ENCODE measurements at places on chromosomes 12 and 14. TPM values are rescaled to one million over a fixed set of nuclear protein-coding genes. Genes with fewer than 3 reads are reported as not detected.

Gene TOMM20L
- total RNA-seq, result not detected

Gene DNAJC22
- total RNA-seq, result 0.87 TPM

Gene ARHGAP9
- total RNA-seq, result not detected

Gene TMEM117
- total RNA-seq, result 4.8 TPM

Gene GYS2
- total RNA-seq, result not detected

Gene NFE2
- total RNA-seq, result not detected

Gene PCED1B
- 0.20 TPM for total RNA-seq

GRCh38 chr12:54034785-54035310 is 2.0 kb downstream of the HOXC5 start:
- DNase-seq, result no peak

DNA sequence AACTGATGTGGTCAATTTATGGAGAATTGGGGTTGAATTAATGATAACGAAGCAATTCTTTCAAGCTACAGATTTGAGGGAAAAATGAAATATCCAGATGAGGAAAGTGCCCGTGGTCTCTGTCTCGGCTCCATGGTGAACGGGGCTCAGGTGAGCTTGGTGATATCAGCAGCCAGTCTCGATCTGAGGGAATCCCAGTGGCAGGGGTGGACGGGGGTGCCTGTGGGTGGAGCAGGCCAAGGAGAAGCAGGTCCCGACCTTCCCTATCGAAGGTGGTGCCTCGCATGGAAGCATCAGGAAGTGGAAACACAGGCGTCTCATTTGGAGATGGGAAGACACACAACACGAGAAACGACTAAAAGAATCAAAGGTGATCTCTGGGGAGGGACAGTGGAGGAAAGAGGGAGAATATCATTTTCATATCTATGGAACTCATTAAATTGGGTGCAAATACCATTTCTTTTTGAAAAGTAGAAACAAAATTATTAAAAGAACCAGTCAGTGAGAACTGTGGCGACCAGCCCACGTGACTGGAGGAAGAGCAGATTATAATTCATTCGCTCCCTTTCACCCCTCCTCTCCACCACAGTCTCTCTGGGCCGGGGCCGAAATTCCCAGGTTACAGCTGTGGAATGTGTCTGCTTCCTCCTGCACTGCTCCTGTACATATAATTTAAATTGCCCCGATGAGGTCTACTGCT is 354.3 kb upstream of the SFSWAP start:
- DNase-seq, result no peak

DNA sequence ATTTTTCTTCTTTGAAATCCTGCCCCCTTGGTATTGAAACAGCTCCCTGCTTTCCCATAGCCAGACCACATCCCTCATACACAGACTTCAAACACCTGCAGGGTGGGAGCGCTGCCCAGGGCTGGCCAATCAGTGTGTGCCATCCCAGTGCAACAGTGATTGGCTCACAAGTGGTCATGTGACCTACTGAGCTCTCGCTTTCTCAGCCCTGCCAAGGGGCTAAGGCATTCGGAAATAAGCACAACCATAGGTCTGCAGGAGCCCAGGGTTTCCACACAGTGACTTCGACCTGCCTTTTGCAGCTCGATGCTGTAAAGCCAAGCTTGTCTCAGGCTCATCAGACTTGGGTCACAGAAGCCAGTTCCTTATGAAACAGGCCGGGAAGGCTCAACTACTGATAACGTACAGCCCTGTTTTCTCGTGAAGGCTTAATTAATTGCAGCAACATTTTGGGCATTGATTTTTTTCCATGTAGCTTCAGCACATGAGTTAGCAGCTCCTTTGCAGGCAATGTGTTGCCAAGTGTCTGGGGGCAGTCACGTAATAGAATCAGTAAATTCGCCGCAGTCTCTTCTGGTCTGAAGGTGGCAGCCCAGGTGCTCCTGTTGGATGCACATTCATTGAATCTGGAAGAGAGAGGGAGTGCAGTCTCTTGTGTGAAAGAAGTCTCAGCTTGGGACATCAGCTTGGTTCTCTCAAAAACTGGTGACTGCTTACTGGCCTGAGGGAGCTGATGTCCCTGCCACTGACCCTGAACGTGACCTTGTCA is 1091.8 kb downstream of the AACS start:
- DNase-seq, result no peak

- DNase-seq, result no peak
These were observed 8.7 kb upstream of the ADCK1 start for GRCh38 chr14:77791225-77791600.

DNA sequence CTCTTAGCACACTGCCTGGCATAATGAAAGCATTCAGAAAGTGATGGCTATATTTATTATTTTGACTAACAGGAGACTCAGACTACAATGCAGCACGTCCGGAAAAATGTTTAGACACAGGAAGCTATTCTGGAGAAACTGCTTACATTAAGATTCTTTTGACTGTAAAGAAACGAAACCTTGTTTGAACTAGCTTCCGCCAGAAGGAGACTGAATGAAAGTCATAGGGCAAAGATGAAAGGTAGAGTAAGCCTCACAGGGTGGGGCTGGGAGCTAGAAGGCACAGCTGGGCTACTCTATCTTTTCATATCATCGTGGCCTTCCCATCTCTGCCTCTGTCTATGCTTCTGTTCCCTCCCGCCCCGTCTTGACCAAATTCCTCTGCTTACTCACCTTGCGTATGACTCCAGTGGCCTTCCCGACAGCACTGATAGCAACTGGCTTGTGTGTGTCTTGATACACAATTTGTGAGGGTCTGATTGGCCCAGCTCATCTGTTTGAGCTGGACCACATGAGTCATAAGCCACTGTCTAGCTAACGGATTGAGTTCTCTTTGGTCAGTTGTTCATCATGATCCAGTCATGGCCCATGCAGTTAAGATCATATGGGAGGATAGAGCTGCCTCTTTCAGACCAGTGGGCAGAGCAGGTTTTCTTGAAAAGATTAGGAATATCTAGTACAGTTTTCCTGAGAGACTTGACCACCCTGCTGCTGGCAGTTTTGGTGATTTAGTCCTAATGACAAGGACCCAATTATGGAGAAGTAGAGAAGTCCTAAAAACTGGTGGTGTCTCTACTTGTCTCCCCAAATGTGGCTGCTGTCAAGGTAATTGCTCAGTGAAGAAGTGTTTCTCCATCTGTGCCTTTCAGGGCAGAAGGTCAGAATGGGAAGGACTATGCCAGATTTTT is 151.5 kb upstream of the SLC38A2 start:
- peak; percentile 24 for DNase-seq

DNA sequence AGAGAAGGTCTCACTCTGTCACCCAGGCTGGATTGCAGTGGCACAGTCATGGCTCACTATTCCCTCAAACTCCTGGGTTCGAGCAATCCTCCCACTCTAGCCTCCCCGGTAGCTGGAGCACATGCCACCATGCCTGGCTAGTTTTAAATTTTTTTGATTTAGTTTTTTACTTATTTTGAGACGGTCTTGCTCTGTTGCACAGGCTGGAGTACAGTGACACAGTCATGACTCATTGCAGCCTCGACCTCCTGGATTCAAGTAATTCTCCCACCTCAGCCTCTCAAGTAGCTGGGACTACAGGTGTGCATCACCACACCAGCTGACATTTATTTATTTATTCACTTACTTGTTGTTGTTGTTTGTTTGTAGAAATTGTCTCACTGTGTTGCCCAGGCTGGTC is 22.2 kb upstream of the DIP2B start:
- peak; percentile 8 for DNase-seq

DNA sequence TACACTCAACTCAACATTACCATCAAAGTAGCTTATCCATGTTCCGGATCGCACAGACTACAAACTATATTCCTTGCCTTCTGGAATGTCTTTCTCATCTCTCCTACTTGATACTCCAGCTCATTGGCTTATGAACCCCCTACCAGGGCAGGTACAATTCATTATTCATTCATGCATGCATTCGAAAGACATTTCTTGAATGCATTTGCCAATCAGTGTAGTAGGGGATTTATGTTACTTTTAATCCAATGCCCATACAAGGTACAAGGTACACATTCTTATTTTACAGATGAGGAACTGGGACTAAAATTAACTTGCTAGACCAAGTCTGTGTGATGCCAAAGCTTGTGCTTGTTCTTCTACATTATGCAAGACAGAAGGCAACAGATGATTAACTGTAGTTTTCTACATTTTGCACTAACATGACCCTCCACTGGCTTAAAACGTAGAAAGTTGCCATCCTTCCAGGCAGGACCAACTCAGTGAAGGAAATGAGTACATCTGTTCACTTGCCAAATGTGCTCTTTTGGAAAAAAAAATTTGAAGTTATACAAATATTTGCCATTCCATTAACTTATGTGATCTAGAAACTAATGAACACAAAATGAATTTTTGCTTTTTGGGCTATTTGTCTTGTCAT is 53.8 kb upstream of the KCNJ8 start:
- no peak for DNase-seq

- no peak for DNase-seq
These were observed 157.0 kb upstream of the RBM19 start for GRCh38 chr12:114123108-114123507.

- DNase-seq, result no peak
These were observed 771 bp upstream of the KCNJ8 start for GRCh38 chr12:21775133-21775820.

DNA sequence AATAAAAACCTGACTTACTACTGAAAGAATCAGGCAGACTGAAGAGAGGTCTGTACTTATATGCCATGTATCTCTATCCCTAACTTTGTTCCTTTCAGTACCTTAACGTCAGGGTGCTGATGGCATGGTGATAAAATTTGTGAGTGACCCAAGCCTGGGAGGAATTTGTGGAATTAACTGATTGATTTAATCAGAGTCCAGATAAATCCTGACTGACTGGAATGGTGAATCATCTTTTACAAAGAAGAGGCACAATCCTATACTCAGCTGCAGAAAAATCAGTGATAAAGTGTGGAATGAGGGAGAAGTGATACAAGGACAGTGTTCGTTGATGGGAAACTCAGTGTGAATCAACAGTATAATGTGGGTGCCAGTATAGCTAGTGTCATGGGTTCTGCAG is 3.7 kb downstream of the TDG start:
- DNase-seq, result no peak

DNA sequence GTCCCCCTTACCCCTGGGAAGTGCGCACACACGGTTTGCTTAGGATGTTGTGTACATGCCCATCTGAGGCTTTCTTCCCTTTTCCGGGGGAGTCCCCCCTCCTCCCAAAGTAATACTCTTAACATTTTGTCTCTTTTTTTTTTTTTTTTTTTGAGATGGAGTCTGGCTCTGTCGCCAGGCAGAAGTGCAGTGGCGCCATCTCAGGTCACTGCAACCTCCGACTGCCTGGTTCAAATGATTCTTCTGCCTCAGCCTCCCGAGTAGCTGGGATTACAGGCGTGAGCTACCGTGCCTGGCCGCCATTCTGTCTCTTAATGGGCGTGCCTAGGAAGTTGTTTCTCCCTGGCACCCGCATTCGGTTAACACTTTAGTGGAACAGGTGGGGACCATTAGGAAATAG is 4.5 kb upstream of the GMFB start:
- DNase-seq, result no peak

DNA sequence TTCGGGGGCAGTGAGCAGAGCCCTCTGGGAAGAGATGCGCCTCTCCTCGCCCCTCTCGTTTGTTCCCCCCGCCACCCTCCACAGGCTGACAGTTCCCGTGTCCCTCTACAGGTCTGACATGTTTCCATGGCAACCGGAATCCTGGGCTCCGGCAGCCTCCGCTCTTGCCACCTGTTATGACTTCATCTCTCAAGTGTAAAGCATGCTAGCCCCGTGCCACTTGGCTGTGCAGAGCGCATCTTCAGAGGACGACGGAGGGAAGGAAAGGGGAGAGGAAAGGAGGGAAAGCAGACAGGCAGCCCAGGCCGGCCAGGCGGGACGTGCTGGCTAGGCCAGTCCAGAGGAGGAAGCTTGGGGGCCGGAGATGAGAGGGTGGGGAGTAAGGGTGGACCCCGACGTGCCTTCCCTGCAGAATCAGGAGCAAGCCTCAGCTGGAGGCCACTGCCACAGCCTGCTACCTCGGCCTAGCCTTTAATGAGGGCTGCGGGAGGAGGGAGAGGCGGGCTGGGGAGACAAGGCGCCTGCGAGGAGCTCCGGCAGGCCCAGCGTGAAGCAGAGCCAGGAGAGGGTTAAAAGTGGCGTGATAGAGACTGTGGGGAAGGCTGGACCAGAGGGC is 214.3 kb downstream of the DPF3 start:
- peak; percentile 24 for DNase-seq

GRCh38 chr12:7142809-7143465 is 12.8 kb downstream of the CLSTN3 start:
- DNase-seq, result no peak

- DNase-seq, result no peak
These were observed 28.6 kb downstream of the ABCB9 start for GRCh38 chr12:122937622-122938091.

Data from lung microvascular endothelial cell (primary cell).